ENCODE measurements at places on chromosomes 6 and 20.

DNA sequence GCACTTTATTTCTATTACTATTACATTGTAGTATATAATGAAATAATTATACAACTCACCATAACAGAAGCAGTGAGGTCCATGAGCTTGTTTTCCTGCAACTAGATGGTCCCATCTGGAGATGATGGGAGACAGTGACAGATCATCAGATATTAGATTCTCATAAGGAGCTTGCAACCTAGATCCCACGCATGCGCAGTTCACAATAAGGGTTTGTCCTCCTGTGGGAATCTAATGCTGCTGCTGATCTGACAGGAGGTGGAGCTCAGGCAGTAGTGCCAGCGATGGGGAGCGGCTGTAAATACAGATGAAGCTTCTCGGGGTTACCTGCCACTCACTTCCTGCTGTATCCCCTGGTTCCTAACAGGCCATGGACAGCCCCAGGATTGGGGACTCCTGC is 139.5 kb upstream of the TCF21 start:
- DNase-seq, result no peak

DNA sequence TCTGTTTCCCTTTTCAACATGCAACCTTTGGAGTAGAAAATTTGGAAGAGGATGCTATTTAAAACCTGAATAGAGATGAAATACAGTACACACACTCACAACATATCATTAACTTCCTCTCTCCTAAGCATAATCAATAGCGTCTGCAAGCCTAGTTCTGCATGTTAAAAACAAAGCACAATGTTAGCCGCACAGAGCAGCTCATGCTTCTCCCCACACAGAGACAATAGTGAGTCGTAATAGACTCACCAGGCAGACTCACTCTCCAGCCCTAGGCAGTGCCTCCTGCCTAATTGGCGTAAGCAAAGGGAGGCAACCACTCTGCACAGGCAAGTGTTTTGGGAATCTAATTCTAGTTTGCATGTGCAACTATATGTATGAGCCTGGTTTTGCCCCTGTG is 45.8 kb upstream of the ARID1B start:
- no peak for DNase-seq

DNA sequence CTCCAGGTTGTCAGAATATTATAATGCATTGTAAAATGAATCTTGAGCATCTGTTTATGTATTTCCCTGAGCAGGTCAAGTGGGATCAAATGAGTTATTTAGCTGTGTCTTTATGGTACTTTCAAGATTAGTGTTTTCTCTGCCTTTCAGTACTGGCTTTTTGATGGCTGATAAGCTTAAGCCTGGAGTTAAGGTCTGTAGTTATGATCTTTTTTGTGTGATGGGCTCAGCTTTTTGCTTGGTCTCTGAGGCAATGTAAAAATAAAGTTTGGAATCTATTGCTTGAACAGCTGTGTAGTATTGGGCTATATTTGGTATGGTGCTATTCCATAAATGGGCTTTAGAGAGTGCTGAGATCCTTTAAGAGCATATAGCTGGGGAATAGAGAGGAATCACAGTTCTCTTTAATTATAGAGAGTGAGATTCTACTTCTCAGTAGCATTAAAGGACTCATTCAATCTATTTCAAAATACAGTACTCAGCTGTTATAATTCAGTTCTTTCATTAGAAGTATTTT is 40.7 kb downstream of the ZNF451 start:
- no peak for DNase-seq

GRCh38 chr6:31631681-31632278 is 11.3 kb downstream of the PRRC2A start:
- DNase-seq, result no peak

- no peak for DNase-seq
Measured at GRCh38 chr6:126180585-126180984, 159.3 kb upstream of the CENPW start.

- DNase-seq, result no peak
Measured at GRCh38 chr6:21159465-21159864, 434.1 kb upstream of the SOX4 start.

DNA sequence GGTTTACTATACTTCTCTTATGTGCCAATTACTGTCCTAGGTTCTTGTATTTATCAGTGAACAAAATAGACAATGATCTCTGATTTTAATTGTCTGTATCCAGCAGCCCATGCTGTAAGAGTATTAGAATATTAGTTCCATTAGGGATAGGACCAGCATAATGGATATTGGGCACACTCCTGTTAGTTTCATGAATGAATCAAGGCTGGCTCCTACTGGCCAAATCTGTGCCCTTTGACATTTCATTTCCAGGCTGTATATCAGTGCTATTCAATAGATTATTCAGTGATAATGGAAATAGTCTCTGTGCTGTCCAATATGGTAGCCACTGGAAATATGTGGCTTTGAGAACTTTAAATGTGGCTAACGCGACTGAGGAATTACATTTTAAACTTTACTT is 1007.9 kb upstream of the FLRT3 start:
- no peak for DNase-seq

GRCh38 chr20:64108731-64109681 is 1.6 kb upstream of the NPBWR2 start:
- no peak for DNase-seq

- DNase-seq, result no peak
Measured at GRCh38 chr20:51703400-51704287, 64.5 kb downstream of the ATP9A start.

DNA sequence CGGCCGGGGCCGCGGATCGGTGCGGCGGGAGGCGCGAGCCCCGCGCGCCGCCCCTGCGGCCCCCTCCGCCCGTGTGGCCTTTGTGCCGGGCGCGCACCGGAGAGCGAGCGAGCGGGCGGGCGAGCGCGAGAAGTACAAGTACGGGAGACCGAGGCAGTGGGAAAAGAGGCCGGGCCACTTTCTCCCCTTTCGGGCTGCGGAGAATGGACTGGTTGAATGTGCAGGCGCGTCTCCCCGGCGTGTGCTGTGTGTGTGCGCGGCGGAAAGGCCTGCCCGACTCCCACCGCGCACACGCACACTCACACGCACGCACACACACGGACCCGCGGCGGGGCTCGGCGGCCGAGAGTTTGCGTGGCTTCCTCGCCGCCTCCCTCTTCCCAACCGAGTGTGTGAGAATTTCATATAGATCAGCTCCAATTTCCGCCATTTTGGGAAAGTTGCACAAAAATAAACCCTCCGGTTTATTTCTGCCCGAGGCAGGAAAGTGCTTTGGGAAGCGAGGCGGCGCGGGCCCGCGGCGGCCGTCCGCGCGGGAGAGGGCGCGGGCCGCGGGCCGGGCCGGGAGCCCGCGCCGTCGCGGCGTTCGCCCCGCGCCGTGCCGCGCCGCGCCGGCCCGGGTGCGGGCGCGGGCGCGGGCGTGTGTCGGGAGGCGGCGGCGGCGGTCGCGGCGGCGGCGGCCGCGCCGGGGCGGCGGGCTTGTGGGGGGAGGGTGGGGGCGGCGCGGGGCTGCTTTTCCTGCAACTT is 1.1 kb downstream of the L3MBTL3 start:
- DNase-seq, result peak; percentile 28

Measured in GM12891 (cell line).